G401 (cell line): ENCODE measurements at places on chromosomes 4 and X.

DNA sequence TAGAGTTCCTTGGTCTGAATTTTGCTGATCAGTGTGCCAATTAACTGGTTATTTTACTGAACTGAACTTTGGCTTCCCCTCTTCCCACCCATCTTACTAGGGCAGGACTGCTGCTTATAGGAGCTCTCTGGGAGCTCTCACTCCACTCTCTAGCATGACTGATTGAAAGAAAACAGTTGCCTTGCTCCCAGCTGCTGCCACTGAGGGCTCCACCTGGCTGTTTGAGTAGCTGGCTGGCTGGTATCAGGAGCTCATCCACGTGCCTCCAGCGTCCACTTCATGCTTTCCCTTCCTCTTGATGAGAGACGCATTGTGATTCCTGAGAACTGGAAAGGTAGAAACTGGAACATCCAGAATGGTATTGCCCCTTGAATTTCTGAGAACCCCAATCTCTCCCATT is 73.0 kb upstream of the KLHL13 start:
- no peak for DNase-seq

GRCh38 chr4:1009542-1010394 is 1.7 kb upstream of the FGFRL1 start:
- DNase-seq = peak; percentile 54

DNA sequence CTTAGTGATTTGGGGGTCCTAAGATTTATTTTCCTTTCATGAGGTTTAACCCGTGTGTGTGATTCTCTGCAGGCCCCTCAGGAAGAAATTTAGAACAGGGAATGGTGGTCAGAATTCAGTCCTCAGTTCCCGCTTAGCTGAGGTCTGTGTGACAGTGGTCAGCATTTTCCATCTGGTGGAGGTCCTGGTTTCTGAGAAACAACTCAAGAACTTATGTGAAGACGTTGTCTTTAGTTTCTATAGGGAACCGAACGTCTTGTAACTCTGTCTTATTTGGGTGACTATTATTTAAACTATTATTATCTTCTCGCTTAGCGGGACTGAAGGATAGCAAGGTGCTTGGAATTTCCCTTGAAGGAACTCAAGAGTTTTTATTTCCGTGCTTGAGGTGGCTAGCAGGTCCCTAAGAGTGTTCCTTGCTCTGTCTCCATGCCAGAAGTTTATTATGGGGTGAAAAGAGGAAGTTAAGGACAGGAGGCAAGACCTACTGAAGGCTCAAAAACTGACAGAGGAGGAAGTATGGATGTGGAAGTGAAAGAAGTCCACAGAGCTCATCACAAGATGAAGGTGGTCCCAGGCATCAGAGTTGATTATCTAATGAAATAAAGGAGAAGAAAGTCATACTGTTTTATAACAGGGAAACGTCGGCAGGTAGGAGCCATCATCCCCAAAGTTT is 9.4 kb downstream of the MGST2 start:
- DNase-seq = no peak

- DNase-seq = no peak
These were observed 39.7 kb downstream of the SMIM20 start for GRCh38 chr4:25953740-25954139.

GRCh38 chr4:71689822-71690221 is 94.1 kb downstream of the GC start:
- DNase-seq = no peak

GRCh38 chr4:150789864-150790263 is 207.9 kb downstream of the MAB21L2 start:
- DNase-seq = no peak
